NCI-H774 (cell line): ENCODE measurements at places on chromosomes 6 and 20.

DNA sequence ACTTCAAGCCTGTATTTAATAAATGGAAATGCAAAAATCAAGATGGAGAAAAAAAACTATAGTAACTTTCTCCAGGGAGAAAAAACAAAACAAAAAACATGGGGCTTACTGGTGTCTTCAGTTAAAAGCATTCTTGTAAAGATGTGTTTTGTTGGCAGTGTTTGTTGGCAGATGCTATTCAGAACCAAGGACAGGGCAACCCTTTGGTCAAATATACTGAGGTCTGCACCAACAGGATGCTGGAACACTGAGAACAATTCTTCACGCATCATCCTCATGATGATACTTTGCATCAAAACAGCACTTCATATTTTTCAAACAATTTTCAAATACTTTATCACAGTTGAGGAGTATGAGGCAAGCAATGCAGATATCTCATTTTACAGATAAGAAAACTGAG, 63.7 kb upstream of the CBLN4 start:
- DNase-seq, result no peak

DNA sequence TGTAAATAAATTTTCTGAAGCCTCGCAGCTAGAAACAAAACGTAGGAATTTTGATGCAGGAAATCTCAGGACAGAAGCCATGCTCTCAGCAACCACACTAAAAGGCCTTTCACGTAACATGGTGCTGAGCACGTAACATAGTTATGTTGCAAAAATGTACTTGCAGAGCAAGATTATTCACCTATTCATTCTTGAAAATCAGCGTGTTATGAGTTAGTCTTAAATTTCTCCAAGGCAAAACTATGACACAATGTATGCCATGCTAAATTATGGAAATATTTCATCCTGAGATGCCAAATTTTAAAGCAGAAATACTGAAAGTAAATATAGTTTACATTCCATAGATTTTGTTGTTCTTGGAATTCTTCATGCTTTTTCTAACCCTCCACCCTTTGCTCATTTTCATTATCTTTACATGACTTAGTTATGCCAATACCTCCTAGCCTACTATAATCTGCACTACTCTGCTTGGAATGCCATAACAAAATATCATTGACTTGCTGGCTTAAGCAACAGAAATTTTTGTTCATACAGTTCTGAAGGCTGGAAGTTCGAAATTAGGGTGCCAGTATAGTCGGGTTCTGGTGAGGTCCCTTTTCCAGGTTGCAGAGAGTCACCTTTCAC, 179.8 kb upstream of the BMP5 start:
- no peak for DNase-seq

- no peak for DNase-seq
These were observed 1.1 kb upstream of the MBOAT1 start for GRCh38 chr6:20213271-20213798.

- DNase-seq, result no peak
These were observed 2.6 kb upstream of the ADGB start for GRCh38 chr6:146595972-146596731.

GRCh38 chr6:134880487-134881190, 69.3 kb downstream of the ALDH8A1 start:
- DNase-seq, result no peak

DNA sequence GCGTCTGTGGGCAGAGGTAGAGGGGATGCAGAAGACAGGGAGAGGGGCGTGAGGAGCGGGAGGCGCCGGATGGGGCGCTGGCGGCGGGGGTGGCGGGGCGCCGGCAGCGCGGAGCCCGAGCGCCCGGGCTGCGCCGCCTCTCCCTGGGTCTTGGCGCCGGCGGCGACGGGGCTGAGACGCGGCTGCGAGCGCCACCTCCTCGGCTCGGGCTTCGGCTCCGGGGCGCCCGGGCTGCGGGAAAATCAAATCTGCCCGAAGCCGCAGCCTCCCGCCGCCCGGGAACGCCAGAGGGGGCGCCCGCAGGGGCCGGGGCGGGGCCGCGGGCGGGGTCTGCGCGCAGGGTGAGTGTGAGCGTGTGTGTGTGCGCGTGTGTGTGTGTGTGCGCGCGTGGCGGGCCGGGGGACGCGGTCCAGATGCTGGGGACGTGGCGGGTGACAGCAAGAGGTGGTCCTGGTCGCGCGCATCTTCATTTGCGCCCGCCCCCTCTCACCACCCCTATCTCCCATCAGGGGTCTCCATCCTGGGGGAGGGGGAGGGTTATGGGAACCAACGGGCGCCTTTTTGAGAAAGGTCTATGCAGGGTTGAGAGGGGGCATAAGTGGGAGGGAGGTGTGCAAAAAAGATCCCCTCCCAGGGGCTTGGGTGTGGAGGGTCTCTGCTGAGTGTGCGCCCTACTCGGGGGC, 646 bp upstream of the CPNE5 start:
- no peak for DNase-seq

GRCh38 chr6:139265512-139266190, 26.1 kb downstream of the TXLNB start:
- no peak for DNase-seq

DNA sequence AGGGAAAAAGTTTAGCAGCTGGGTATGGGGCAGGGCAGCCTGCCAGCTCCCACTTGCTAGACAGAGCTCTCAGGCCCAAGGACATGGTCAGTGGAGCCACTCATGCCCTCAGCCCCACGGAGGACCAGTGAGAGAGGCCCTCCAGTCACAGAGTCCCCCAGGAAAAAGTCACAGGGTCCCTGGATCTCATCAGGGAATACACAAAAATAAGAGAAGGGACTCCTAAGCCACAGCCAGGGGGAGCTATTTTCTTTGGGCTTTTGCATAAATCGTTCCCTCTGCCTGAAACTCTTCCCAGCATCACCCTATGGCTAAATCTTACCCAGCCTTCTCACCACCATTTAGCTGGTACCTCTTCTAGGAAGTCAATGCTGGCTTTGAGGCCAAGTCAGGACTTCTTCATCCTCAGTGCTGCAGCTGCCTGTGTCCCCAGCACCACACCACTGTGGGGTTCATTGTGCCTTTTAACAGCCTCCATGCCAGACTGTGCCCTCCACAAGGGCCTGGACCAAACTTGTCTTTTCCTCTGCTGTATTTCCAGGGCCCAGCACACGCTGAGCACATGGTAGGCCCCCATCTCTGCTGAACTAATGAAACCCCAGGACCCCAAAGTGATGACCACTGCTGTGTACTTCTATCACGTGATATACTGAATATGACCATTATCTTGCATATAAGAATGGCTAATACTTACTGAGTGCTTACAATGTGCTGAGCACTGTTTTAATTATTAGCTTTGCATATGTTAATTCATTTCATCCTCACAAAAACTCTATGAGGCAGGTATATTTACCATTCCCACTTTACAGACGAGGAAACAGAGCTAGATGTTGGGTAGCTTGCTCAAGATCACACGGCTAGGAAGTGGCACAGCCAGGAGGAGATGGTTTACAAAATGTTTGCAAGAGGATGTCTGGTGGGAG, 2.0 kb downstream of the ZNF335 start:
- peak; percentile 9 for DNase-seq

- no peak for DNase-seq
These were observed 100.6 kb downstream of the KLHL32 start for GRCh38 chr6:97025088-97025487.

- no peak for DNase-seq
These were observed 127.8 kb downstream of the ATXN1 start for GRCh38 chr6:16633465-16633864.

- DNase-seq, result no peak
These were observed 3.8 kb upstream of the MYBL2 start for GRCh38 chr20:43662943-43663655.

GRCh38 chr20:62656919-62657588, 14.8 kb downstream of the SLCO4A1 start:
- DNase-seq, result no peak

DNA sequence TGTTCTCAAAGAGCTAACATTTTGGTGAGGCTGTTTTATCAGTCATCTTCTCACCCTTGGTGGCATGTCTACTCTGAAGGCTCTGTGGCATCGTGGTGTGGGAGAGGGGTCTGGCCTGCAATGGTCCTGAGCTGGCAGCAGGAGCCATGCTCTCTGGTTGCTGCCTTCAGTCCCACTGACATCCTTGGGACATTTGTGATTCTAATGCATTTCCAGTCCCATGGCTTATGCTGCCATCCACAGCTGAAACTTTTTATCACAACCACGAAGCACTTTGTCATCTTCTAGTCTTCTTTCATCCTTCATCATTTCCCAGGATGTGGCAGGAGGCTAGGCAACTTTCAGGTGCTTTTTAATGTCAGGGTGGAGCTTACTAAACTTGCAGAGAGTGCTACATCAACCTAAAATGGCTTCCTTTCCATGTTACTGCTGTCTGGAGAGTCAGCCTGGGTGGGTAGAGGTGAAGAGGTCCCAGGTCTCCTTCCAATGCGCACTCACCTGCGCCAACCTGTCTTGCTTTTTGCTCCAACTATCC, 77.1 kb downstream of the GPR63 start:
- DNase-seq, result no peak
